Esophagus squamous epithelium (tissue), 5 donors: ENCODE measurements at places on chromosomes 4 and X.

- DNase-seq = no peak
These were observed 31.3 kb downstream of the CRLF2 start for GRCh38 chrX:1181170-1181569.

GRCh38 chrX:107878106-107878505 lies 52.4 kb downstream of the MID2 start:
- DNase-seq = no peak

DNA sequence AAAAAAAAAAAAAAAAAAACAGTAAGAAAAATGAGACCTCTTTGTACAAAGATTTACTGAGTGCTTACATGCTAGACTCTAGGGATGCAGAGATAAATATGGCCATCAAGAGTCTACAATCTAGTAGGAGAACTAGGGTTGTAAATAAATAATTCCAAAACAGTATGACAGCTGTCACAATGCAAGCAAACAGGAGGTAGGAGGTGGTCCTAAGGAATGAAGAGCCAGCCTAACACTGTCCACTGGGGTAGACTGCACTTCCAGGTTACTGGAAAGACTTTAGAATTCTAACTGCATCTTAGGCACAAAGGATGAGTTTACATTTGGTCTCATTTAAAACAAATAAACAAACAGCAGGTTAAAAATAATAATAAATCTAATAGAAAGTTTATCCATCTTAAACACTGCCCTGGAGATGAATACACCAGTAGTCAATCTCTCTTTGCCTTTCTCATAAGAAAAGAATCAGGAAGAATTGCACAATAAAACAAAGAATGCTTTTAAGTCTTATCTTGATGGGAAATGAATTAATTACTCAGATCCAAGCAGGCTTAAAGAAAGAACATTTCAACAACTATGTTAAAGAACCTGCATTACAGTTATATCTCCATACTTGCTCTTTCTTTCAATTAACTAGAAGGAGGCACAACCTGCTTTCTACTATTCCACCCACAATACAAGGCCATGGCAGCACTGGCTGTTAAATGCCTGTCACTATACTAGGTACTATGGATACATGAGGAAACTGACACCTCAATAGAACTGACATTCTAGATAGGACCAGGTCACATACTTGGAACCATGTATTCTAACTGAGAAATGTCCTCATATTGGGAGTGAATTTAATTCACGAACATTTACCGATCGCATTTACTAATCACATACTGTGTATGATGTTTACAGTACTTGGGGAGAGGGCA lies 12.7 kb downstream of the ADGRA3 start:
- no peak for DNase-seq

GRCh38 chr4:74906771-74907170 lies 26.1 kb upstream of the PARM1 start:
- DNase-seq = no peak

DNA sequence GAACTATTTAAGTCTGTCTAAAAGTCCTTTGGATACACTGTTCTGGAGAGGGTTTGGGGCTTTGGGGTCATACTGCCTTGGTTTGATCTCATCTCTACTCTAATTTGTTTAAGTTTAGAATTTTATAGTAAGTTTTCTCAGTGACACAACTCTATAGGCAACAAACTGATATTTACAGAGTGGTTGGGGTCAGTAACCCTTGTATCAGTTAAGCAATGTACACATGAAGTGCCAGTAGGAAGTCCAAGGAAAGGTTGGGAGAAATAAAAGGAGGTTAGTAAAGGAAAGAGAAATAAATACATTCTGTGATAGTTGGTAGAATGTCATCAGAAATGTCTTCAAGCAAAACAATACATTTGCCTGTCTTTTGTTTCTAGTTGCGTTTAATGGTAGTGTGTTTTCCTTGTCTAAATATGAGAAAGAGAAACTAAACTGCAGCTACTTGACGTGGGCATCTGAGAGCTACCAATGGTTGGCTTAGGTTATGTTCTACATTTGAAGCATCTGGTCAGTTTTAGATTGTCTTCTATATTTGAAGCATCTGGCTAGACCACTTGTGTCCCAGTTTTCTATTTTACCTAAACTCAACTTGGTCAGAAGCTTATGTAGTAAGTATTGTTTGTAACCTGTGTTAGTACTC lies 6.9 kb downstream of the ATP7A start:
- DNase-seq = no peak

- no peak for DNase-seq
These were observed 161.3 kb upstream of the PSAPL1 start for GRCh38 chr4:7595934-7596461.

- DNase-seq = no peak
These were observed 68.7 kb downstream of the APBB2 start for GRCh38 chr4:41145571-41146078.

- DNase-seq = no peak
These were observed 2.4 kb upstream of the SETD7 start for GRCh38 chr4:139558235-139559088.

DNA sequence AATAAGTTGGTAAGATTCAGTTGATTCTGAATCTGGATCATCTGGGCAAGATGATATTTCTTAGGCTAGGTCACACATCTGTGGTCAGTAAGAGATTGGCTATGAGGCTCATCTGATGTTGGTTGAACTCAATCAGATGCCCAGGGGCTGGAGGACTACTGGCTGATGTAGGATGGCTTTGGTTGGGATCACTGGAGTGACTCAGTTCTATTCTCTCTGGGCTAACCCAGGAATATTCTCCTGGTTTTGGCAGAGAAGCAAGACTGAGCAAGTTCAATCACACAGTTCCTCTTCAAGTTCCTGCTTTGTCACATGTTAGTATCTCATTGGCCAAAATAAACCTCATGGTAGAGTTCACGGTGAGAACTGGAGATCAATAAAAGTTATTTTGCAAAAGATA lies 902.3 kb upstream of the SLIT2 start:
- no peak for DNase-seq

DNA sequence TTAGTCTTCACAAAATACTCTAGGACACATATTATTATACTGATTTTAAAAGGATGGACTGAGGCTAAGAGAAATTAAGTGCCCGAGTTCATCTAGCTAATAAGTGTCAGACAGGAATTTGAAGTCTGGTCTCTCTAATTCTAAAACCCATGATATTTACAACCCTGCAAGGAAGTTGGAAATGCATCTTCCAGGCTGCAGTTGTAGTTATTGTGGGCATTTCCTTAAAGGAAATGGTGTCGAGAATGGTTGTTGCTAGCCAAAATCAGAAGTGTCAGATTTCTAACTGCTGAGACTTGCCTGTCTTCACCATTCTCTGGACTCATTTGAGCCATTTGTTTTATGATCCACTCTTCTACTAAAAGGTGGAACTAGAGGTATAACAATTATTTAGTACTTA lies 82.5 kb downstream of the FAT4 start:
- no peak for DNase-seq

DNA sequence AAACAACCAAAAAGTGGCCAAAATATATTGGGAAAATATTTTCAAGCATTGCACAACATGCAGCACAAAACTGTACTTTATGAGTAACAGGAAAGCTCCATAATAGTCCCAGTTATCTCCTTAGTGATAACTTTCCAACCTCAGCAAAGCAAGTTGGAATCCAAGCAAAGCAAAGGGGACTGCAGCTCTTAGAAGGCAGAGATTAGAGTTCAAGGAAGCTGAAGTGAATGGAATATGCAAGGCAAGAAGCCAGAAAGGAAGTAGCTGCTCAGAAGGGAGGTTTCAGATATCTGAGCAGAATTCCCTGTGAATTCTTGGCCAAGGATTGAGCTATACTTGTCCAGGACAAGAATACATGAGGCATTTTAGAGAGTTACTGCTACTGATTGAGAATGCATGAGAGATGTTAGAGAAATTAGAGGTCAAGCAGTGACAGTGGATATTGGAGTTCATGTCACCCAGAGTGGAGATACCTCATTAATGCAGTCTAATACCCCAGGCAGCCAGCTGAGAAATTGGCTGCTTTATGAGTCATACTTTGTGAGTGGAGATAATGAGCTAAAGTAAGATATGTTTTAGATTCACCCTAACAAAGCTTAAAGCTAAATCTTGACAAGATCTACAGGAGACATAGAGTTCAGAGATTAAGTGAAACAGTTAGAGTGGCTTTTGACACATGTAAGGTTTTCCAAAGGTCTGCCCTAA lies 102.8 kb downstream of the INPP4B start:
- no peak for DNase-seq

DNA sequence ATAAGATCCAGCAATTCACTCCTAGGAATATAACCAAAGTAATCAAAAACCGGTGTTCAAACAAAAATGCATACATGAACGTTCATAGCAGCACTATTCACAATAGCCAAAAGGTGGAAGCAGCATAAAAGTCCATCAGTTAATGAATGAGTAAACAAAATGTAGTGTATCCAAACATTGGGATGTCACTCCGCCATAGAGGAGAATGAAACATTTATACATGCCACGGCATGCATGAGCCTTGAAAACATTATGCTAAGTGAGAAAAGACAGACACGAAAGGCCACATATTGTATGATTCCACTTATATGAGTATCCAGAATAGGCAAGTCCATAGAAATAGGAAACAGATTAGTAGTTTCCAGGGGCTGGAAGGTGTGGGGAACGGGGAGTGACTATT lies 11.0 kb upstream of the PDLIM3 start:
- no peak for DNase-seq

GRCh38 chr4:2258091-2259035 lies 3.5 kb downstream of the MXD4 start:
- DNase-seq = no peak

DNA sequence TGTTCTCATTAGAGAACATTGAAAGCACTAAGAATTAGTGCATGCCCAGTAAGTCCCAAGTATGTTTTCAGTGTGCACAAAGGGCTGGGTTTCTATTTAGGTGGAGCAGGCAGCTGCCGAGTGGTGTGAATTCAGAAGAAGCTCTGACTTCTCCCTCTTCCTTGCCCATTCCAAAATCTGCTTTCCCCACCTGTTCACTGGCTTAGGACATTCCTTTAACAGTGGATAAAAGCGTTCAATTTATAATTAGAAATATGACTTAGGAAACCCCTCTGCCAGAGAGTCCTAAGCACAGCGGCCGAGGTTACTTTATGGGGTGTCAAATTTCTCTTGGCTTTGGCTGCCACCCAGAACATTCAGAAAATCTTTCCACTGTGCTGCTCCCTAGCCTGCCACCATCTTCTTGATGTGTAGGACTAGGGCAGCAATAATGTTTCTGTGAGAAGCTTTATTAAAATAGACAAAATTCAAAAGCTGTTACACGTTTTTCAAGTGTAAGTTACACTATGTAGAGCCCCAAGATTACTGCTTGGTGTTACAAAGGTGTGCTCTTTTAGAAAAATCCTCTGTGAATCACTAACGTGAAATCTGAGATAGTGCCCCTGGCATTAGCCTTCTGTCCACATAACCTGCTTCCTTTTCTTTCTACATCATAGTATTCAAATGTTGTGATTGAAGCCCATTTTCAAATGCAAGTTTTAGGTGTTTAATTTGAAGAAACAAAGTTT lies 191.6 kb upstream of the ANKRD50 start:
- DNase-seq = no peak

- no peak for DNase-seq
These were observed 108.3 kb downstream of the AFAP1 start for GRCh38 chr4:7831330-7831729.

- no peak for DNase-seq
These were observed 870.6 kb upstream of the SLIT2 start for GRCh38 chr4:19381068-19381467.

DNA sequence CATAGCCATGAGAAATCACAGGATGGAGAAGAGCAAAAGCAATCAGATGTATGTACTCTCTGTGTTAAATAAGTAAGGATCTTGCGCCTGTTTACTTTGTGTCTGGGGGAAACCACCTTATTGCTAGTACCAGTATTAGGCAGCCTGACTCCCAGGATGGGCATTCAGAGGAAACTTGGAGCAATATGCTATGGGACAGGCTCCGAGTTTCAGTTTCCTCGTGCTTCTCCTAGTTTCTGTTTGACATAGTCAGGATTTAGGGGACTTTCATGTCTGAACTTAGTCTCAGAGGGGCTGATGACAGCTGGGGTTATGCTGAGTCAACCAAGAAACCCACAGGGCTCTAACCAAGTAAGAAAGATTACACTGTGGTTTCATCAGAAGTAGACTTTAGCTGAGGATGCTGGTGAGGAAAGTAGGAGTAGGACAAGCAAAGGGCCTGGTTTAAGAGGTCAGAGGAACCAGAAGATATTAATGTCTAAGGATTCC lies 13.5 kb downstream of the NSUN7 start:
- DNase-seq = no peak

GRCh38 chr4:109945056-109945455 lies 32.4 kb downstream of the EGF start:
- no peak for DNase-seq

DNA sequence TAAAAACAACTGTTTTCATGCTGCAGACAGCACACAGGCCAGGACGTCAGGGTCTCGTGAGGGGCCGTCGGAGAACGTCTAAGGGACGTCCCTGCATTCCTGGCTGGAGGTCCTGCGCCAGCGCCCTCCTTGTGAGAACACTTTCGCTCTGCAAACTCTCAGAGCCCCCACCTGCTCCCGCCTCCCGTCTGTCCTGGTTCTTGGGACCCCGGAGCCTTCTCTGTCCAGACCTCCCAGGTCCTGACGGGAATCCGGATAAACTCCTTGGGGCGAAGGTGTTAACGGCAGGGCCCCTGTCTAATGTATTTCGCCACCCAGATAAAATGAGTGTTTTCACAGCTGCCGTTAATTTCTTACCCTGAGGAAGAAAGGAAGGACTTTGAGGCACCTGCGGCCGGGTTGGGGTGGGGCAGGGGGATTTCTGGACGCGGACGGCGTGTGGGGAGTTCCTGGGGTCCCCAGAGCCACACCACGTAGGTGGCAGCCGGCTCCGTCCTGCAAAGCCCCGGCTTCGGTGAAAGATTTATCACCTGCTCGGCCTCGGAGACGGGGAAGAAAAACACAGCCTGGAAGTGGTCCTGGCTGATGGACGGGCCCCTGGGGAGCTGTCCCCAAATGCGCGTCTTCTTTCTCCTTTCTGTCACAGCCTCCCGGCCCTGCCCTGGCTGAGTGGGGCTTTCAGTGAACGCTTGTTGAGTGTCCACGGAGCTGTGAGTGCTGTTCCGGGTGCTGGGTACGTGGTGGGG lies 35.1 kb upstream of the PPP2R3B start:
- no peak for DNase-seq

- no peak for DNase-seq
These were observed 336.9 kb downstream of the ZNF674 start for GRCh38 chrX:46208225-46208854.

- no peak for DNase-seq
These were observed 36.5 kb downstream of the SHOX start for GRCh38 chrX:666762-667720.

- no peak for DNase-seq
These were observed 12.7 kb downstream of the KLHL34 start for GRCh38 chrX:21645431-21645830.

DNA sequence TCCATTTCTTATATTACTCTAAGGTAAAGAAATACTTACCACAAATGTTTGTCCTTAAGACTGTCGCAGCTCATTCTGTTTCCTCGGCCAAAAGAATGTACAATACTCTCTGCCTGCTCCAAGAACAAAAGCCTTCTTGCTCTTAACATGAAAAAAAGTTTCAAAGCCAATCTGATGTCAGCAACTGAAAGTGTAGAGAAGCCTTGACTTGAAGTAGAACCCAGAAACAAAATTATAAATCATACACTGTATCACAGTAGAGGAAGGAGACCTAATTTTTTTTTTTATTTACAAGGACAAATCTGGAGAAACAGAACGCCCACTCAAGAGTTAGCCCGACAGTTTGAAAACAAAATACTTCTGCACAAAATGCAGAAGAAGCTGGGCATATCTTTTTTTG lies at the start of gene MCF2:
TSS of gene MCF2 (minus strand) at position 101 of the 400 bp plus-strand sequence. CDS start 56,423 bp downstream, outside the sequence.
- no peak for DNase-seq
